Stimulated activated CD8-positive, alpha-beta memory T cell treated with anti-CD3 and anti-CD28 coated beads, Interleukin-4, amount 100 ng/mL, for 4 hours (primary cell): ENCODE measurements at places on chromosomes 6 and 20.

- DNase-seq = no peak
Observed at GRCh38 chr6:12208190-12208589, 82.0 kb upstream of the EDN1 start.

- no peak for DNase-seq
Observed at GRCh38 chr6:25175681-25176080, 103.5 kb upstream of the CARMIL1 start.

DNA sequence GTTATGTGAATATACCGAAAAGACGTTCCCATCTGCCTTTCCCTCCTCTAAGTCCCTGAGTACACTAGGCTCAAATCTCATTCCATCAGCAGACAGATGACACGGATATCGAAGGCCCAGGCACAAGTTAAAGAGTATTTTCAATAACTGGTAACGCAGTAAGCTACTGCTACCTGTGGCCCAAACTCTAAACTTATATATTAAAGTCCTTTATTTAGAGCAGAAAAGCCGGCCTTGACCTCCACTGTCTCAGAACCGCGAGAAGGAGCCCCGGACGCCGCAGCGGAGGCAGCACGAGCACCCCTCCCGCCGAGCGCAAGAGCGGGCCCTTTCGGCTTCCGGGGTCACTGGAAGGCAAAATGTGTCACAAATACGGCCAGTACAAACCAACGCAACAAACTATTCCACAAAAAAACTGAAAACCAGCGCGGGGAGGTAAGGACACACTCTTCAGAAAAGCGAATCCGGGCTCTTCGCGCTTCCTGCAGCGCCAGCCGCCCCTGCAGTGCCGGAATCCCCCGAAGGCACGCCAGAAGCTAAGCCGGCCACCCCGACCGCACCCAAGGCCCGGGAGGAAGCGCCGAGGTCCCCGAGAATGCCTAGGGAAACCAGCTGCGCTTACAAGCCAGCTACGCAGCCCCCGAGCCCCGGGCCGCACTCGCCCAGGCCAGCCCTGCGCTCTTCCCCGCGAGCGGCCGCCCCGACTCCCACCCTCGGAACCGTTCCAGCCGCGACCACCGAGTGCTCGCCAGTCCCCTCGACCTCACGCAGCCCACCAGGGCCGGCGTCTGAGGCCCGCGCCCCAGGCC lies 681 bp downstream of the DIDO1 start:
- no peak for DNase-seq

DNA sequence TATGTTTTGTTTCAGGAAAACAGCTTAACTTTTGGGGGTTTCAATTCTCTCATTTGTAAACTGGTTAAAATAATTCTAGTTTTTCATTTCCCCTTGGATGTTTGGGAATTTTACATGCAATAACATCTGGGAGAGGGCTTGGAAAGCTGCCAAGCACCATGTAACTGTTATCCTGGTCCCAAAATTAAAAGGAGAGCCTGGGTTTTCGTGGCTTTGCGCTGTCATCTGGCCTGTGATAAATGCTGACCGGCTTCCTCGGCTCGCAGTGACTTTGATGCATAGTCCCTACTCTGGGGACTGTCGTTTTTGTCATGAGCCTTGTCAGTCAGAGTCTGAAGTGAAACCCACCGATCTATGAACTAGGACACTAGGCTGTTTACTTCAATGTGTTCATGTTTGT lies 12.2 kb downstream of the SLC35F1 start:
- DNase-seq = no peak

- DNase-seq = no peak
Observed at GRCh38 chr20:57618091-57618763, 2.0 kb downstream of the ZBP1 start.

DNA sequence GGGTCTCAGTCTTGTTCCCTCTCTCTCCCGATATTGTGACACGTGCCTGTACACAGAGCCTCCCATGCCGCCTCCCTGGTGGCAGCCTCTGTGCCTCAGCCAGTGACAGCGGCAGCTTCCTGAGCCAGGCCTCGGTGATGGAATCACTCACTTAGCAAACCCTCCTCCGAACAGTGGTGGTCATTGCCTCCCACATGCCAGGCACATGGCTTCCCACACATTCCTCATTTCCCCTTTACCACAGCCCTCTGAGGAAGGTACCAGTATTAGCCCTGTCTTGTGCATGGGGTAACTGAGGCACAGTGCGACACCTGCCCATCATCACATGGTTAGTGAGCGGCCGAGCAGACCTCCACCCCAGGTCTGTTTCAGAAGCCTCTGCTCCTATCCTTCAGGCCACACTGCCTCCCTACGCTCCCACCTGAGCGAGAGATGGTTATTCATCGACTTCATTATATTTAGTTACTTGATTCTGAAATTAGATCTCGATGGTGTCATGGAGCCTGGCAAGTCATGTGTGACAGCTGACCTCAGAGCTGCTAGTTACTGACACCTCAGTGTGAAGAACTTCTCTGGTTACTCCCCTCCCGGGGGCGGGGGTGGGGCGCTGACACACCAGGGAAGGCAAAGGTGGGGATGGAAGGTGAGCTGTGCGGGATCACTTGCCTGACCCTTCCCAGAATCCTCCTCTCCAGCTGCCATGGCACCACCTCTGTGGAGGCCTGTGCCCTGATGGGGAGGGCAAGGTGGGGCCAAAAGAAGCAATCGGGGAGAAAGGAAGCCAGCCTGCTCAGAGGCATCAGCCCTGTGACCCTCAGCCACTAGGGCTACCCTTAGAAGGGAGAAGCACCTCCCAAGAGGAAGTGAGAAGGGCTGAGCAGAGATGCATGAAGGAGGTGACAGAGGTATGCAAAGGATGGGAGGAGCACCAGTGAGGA lies 17.9 kb downstream of the MDGA1 start:
- no peak for DNase-seq

- DNase-seq = no peak
Observed at GRCh38 chr6:147589739-147590250, 81.3 kb downstream of the SAMD5 start.

DNA sequence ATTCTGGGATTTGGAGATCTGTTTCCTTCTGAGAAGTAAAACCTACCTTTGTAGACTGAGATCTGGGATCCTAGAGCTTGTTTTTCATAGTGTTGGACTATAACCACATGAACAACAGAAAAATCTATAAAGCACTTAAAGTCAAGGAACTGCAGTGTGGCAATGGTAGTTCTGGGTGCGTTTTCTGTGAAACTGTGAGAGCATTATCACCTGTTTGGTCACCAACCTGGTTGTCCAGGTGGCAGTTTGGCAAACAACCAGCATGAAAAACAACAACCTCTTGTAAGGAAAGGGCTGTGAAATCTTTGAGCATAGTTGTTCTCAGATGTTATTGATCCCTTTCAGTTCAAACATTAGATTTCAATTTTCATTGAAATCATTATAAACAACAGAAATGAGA lies 215.8 kb upstream of the CITED2 start:
- DNase-seq = no peak

DNA sequence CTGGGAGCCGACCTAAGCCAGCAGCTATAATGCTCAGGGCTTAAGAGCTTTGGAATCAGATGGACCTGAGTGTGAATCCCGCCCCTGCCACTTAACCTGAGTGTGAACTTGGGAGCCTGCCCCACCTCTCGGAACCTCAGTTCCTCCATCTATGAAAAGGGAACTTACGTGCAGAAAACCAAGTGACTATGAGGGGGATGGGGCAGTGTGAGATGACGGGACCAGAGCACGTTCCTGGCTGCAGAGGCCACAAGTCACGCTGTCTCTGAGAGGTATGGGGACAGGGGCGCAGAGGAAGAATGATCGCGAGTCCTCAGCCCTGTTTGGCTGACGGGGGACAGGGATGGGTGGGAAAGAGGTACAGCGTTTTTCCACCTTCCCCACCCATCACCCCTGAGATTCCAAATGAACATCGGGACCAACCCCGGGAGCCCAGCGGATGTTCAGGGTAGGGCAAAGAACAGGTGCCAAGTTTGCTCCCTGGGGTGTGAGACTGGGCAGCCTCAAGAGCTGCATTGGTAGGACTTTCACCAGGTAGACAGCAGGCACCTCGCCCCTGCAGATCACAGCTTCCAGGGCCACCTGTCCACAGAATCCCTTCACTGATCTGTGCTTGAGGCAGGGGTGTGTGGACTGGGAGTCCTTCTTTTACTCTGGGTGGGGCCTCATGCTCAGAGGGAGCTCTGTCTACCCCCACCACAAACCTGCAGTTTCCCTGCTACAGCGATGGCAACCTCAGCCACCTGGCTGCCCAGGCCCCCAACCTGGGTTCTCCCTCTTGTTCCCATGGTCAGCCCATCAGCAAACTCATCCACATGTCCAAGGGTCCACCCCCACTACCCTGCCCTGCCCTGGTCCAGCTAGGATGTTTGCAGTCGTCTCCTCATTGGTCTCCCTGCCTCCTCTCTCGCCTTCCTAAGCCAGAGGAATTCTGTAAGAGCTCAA lies 85.8 kb downstream of the CEBPB start:
- no peak for DNase-seq

DNA sequence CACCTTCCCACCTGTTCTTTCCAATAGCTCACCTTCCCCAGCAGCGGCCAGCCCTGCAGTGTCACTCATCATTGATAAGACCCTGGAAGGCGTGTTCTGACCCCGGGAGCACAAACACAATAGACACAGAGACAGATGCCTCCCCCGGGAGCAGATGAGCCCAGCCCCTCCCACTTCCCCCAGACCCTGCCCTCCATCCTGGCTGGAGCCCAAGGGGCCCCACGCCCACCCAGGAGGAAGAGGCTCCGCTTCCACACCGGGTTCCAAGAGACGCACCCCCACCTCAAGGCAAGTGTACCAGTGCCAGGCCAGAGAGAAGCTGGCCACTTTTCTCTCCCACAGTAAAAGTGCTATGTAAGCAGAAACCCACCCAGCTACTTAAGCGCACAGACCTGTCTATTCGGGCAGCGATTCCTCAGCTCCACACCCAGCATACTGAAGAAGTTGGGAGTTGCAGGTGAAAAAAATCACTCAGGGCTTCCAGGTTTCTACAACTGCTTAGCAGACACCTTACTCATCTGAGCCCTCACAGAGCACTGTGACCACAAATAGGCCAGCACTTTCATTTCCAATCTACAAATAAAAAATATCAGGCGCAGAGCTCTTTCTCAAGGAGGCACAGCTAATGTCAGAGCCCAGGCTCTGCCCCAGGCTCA lies 93.4 kb upstream of the NXT1 start:
- no peak for DNase-seq

DNA sequence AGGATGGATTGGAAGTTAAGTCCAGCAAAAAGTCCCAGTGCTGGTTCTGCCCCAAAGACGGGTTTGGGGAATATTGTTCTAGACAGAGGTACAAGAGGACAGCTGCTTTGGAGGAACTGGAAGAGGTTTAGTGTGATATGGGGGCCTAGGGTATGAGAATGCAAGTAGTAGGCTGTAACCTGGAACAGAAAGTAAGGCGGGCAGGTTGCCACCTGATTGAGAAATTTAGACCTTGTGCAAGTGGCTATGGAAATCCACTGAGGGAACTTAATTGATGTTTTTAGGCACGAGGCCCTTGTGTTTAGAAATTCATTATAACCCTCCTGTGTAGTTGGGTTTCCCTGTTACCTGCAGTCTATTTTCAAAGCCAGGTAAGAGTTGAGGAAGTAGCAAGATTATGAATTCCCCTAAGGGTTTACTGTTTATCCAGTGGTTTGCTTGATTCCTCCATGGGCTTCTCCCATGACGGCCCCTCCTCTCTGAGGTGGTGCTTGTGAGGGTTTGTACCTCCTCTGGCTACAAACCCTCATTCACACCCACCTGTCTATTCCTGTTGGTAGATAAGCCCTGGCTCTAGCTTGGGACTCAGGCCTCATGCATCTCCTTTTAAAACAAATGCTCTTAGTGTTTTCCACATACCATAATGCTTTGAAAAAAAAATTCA lies 42.0 kb upstream of the BCAS1 start:
- no peak for DNase-seq

DNA sequence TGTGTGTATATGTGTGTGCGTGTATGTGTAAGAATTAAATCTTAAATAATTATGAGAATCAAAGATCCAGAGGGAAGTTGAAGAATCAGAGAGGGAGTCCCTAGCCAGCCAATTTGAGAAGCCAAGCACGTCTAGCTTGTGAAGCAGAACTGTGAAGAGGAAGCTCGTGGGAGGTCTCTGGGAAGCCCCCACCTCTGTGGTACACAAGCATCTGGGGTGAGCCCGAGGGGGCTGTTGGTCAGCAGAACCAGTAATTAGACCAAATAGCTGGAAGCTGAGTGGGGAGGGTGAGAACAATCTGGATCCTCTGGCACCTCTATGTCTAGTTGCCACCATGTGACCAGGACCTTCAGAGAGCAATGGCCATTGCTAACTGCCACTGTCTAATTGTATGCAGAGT lies 310.0 kb upstream of the PRND start:
- DNase-seq = no peak

DNA sequence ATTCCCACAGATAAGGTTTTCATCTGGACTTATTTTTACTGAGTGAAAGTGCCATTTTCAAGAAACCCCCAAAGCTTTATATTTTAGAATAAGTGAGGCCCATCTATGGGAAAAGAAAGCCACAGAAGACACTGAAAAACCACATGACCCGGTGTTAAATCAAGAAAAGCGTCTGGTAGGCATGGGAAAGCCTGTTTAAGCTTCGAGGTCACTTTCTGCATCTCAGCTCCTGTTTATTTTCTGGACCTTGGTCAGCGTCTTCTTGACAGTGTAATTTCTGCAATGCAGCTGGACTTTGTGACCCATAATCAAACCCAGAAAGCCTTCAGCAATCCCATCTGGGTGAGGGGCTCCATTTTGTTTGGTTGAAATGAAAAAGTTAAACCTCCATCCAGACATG lies 59.6 kb upstream of the NEDD9 start:
- DNase-seq = no peak

- DNase-seq = no peak
Observed at GRCh38 chr20:42190084-42190483, 571.9 kb upstream of the CHD6 start.

DNA sequence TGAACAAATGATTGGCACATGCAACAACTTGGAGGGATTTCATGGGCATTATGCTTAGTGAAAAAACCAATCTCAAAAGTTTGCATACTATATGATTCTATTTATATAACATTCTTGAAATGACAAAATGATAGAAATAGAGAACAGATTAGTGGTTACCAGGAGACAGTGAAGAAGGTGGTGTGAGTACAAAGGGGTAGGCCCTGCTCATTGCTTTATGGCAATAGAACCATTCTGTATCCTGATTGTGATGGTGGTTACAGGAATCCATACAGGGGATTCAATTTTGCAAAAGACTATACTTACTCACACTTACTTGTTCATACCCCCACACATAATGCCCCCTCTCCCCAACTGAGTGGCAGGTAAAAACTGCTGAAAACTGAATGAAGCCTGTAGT lies 30.2 kb upstream of the LAMA4 start:
- no peak for DNase-seq

DNA sequence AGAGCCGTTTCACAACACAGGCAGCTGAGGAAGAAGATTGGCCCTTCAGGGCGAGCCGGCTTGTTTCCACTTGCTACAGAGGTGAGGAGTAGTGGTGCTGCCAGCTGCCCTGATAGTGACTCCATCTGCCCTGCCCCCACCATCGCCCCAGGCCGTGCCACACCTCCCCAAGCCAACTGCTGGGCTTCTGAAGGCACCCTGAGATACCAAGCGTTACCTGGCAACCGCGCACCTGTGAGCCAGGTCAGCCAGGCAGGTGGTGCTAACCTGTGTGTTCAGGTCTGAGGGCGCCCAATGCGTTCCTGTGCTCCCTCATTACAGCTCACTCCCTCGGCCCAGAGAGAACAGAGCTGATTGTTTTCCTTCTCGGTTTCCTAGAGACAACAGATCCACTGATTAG lies 299.1 kb upstream of the ID4 start:
- no peak for DNase-seq
